Mesendoderm (in vitro differentiated cells): ENCODE measurements at places on chromosomes 1 and 21.
A peak's percentile ranks its signal among the peaks of the same experiment; 100 is the strongest.

- H3K4me3 ChIP-seq = no peak overlapping the region
- no peaks in the 10 kb centered on the region for H3K27me3 ChIP-seq
- H3K36me3 ChIP-seq = no peaks in the 10 kb centered on the region
- no peaks in the 10 kb centered on the region for H3K4me1 ChIP-seq
- no peak for DNase-seq
These were observed 57.7 kb upstream of the GADD45A start for GRCh38 chr1:67627336-67627735.

DNA sequence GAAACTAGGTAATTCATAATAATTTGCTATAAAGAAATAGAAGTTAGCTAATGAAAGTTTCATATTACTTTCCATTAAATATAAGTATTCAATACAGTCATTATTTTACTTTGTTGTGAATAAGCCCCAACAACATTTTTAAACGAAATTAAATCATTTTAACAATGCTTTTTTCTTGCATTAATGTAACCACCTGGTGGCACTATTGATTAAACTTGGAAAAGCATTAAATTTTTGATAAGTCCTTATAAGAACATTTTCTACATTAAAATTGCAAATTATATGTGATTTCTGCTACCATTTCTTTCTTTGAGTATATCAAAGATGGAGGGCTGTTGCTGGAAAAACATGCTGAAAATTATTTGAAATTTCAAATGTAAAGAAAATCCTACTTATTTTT, 918.8 kb upstream of the TMPRSS15 start:
- no peak for DNase-seq
- no peak overlapping the region for H3K4me3 ChIP-seq
- no peaks in the 10 kb centered on the region for H3K36me3 ChIP-seq
- H3K4me1 ChIP-seq = no peaks in the 10 kb centered on the region

- H3K36me3 ChIP-seq = no peaks in the 10 kb centered on the region
- H3K27ac ChIP-seq = no peak within 1 kb of the TSS
- H3K27me3 ChIP-seq = no peaks in the 10 kb centered on the region
- no peak within 1 kb of the TSS for H3K4me3 ChIP-seq
- no peaks in the 10 kb centered on the region for H3K4me1 ChIP-seq
These were observed at the start of gene LAMB3 for GRCh38 chr1:209652121-209652735. TSS of gene LAMB3 (minus strand) at chr1:209652425. CDS start at chr1:209650944, 1,481 bp downstream.

GRCh38 chr1:111139956-111140679, at the start of the genes CEPT1 and DRAM2:
TSS of gene CEPT1 (plus strand) at chr1:111140223. CDS start at chr1:111147715, 7,492 bp downstream.
TSS of gene DRAM2 (minus strand) at chr1:111140093. CDS start at chr1:111131554, 8,539 bp downstream.
- H3K4me3 ChIP-seq = peak within 1 kb of the TSS; percentile 95
- DNase-seq = peak; percentile 99
- peak within 1 kb of the TSS; percentile 95 for H3K27ac ChIP-seq
- no peaks in the 10 kb centered on the region for H3K36me3 ChIP-seq

DNA sequence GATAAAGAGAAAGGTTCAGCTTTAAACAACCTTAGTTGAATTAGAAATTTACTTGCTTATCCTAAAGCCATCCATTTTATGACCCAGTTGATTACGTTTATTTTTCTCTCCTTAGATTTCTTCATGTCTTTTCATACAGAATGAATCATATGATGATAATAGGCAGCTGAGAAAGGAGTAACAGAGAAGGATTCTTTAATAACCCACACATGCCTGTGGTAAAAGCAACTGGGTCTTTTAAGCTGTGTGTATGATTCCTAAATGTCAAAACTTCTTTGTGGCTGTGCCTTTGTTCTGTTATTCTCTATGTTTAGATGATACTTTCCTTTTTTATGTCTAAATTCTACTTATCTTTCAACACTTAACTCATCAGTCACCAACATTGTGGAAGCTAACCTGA, 626.5 kb downstream of the NCAM2 start:
- no peak overlapping the region for H3K27ac ChIP-seq
- no peaks in the 10 kb centered on the region for H3K4me1 ChIP-seq
- no peak for DNase-seq
- H3K36me3 ChIP-seq = no peaks in the 10 kb centered on the region
- H3K4me3 ChIP-seq = no peak overlapping the region

DNA sequence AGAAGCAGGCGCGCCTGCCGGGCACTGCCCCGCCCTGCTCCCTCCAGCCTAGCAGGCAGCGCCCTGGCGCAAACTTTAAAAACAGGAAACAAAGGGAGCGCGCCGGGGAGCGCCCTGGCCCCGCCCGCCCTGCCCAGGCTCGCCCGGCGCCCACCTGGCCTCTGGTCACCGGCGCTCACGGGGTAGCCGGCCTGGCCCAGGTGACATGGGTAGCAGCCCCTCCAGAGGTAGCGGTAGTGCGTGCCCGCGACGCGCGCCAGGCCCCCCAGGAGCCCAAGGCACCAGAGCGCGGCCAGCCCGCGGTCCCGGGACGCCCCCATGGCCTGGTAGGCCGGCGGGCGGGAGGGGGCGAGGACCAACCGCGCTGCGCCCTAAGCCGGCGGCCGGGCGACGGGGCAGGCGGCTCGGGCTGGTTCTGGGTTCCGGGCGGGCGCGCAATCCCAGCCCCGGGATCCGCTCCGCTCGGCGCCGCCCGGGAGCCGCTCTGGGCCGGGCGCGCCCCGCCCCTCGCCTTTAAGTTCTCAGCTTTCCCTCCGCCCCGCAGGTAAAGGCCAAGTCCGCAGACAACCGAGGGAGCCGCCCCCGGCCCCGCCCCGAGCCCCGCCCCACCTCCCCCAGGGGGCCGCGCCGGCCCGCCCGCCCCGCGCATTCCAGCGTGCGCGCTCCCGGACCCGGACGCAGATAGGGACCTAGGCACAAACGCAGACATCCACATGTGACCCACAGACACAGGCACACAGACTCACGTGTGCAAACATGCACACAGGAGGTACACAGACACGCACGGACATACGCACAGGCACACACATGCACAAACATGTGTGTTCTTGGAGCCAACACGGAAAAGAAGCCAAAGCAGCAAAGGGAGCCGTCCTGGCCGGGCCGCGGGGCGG, 76.7 kb downstream of the ARHGEF16 start:
- peak; percentile 93 for DNase-seq
- H3K4me3 ChIP-seq = peak overlapping the region; percentile 59
- no peaks in the 10 kb centered on the region for H3K36me3 ChIP-seq
- H3K4me1 ChIP-seq = no peaks in the 10 kb centered on the region
- H3K27me3 ChIP-seq = no peaks in the 10 kb centered on the region
- no peak overlapping the region for H3K27ac ChIP-seq

GRCh38 chr1:218527737-218528136, 182.6 kb downstream of the TGFB2 start:
- H3K27me3 ChIP-seq = no peaks in the 10 kb centered on the region
- no peak overlapping the region for H3K4me3 ChIP-seq
- no peak for DNase-seq
- H3K4me1 ChIP-seq = no peaks in the 10 kb centered on the region
- H3K36me3 ChIP-seq = no peaks in the 10 kb centered on the region

- H3K4me3 ChIP-seq = no peak overlapping the region
- DNase-seq = peak; percentile 65
- no peak overlapping the region for H3K27ac ChIP-seq
- H3K4me1 ChIP-seq = peaks cover 3% of the 10 kb centered on the region
- no peaks in the 10 kb centered on the region for H3K36me3 ChIP-seq
These were observed 206.1 kb downstream of the KAZN start for GRCh38 chr1:14804626-14805025.

- H3K36me3 ChIP-seq = no peaks in the 10 kb centered on the region
- H3K27me3 ChIP-seq = peaks cover 2% of the 10 kb centered on the region
- H3K4me3 ChIP-seq = peak overlapping the region; percentile 40
- DNase-seq = peak; percentile 45
- no peak overlapping the region for H3K27ac ChIP-seq
These were observed 722 bp downstream of the NPHP4 start for GRCh38 chr1:5991381-5992025.

DNA sequence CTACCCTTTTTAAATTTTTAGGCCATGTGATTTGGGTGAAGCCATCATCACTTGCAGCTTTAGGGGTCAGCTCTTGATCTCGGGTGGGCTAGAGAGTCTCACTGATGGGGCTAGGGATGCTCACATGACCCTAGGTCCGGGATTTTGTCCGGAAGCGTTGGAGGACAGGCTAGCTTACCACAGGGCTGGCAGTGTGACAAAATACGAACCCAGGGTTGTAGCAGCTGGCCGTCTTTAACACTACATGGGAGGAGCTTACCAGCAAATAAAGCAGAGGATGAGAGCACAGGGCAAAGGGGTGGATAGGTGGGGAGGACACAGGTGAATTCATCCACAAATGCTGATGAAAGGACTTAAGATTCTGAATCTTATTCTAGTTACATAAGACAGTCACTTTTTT, 21.9 kb downstream of the GPR161 start:
- DNase-seq = no peak
- H3K27me3 ChIP-seq = no peaks in the 10 kb centered on the region
- H3K36me3 ChIP-seq = no peaks in the 10 kb centered on the region
- H3K27ac ChIP-seq = no peak overlapping the region

DNA sequence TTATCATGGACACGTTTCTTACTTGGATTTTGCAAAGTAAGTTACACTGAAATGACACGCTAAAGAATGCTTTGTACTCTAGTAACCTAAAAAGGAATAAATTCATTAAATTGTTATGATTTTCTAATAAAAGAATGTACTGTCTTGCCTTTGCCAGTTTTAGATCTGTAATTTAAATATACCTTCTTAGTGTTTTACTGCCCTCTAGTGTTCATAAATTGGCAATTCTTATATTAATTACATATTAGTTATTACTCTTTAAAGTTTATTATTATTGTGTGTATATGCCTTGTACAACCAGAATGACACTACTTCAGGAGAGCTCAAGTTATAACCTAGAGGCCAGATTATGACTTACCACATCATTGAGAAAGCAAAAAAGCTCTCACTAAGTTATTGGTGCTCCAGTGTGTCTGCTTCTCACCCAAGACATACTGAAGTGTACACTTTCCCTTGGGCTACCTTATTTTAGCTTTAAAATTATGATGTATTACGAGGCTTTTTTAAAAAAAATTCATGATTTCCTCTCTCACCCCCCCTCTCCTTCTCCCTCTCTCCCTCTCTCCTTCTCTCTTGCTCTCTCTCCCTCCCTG, 169.9 kb downstream of the HS2ST1 start:
- H3K4me3 ChIP-seq = no peak overlapping the region
- H3K27me3 ChIP-seq = no peaks in the 10 kb centered on the region
- no peaks in the 10 kb centered on the region for H3K4me1 ChIP-seq
- no peak overlapping the region for H3K27ac ChIP-seq
- no peak for DNase-seq

- H3K4me3 ChIP-seq = no peak overlapping the region
- H3K4me1 ChIP-seq = no peaks in the 10 kb centered on the region
- H3K27me3 ChIP-seq = no peaks in the 10 kb centered on the region
These were observed 97.4 kb upstream of the KCNJ15 start for GRCh38 chr21:38159355-38159754.

DNA sequence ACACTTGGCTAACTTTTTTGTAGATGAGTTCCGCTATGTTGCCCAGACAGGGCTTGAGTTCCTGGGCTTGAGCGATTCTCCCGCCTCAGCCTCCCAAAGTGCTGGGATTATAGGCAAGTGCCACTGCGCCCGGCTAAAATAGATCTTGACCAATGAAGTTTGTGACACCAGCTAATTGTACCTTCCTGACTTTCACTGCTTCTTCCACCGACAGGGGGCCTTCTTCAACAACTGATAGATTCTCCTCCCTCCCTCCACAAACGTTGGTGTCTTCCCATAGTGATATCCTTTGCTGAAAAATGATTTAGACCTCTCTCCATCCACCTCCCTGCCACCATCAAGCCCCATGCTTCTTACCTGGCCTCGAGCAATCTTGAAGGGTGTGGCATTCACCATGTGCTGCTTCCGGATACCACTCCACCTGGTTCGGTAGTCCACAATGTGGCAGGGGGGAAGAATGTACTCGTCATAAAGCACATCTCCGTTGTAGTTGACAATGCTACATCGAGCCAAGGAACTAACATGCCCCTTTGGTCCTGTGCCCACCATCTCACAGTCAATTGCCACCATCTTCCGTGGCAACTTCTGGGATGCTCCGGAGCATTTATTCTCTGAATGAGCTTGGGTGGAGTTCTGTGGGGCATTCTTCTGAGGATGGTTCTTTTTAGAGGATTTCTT, 1.6 kb upstream of the METTL25B start:
- no peaks in the 10 kb centered on the region for H3K27me3 ChIP-seq
- H3K4me3 ChIP-seq = no peak overlapping the region
- DNase-seq = peak; percentile 85

GRCh38 chr1:45437323-45437722, 53.6 kb downstream of the TESK2 start:
- no peaks in the 10 kb centered on the region for H3K27me3 ChIP-seq
- no peaks in the 10 kb centered on the region for H3K36me3 ChIP-seq
- no peaks in the 10 kb centered on the region for H3K4me1 ChIP-seq
- no peak overlapping the region for H3K4me3 ChIP-seq
- H3K27ac ChIP-seq = no peak overlapping the region

DNA sequence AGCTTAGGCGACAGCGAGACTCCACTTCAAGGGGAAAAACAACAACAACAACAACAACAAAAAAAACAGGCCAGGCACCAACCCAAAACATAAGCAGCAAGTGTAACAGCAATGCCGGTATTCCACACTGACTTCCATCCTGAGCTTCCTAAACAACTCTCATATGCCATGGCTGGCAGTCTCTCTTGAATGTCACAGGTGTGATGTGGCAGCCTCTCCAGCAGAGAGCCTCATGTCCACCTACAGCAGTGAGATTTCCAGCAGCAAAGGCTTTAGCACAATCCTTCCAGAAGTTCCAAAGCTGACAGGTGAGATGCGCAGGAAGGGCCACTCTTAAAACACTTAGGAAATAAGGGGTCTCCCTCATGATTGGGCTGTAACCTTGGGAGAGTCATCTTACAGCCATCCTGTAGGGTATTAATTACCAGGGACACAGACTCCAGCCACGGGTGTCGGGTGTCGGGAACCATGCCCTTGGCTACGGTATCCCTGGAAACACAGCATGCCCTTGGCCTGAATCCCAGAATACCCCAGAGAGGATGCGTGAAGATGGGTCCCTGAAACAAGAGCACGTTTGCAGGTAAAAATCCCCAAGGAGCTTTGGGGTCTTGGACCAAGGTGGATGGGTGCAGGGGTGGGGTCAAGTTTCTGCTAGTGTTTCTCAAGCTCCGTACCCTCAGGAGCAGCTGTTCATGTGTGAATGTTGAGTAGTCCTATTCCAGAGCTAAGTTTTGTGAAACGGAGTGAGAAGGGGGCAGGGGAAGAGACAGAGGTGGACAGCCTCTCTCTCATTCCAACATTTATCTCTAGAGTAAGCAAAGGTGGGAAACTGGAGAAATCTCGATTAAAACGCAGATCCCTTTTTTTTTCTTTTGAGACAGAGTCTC, 31.4 kb downstream of the CLSTN1 start:
- no peaks in the 10 kb centered on the region for H3K36me3 ChIP-seq
- no peak overlapping the region for H3K27ac ChIP-seq
- H3K27me3 ChIP-seq = no peaks in the 10 kb centered on the region
- no peak overlapping the region for H3K4me3 ChIP-seq
- peak; percentile 83 for DNase-seq
- H3K4me1 ChIP-seq = peaks cover 5% of the 10 kb centered on the region

- H3K27ac ChIP-seq = no peak overlapping the region
- no peaks in the 10 kb centered on the region for H3K4me1 ChIP-seq
- DNase-seq = no peak
These were observed 1557.0 kb downstream of the MRPL39 start for GRCh38 chr21:24050231-24050630.
